ENCODE measurements at places on chromosomes 4 and X.

- DNase-seq = no peak
Measured at GRCh38 chrX:121307449-121307848, 260.0 kb downstream of the GLUD2 start.

GRCh38 chr4:153248641-153249198, 44.5 kb downstream of the TRIM2 start:
- no peak for DNase-seq

GRCh38 chr4:189656641-189657040, 284.0 kb upstream of the FRG1 start:
- no peak for DNase-seq

GRCh38 chr4:26267087-26267486, 53.7 kb upstream of the RBPJ start:
- DNase-seq = no peak

DNA sequence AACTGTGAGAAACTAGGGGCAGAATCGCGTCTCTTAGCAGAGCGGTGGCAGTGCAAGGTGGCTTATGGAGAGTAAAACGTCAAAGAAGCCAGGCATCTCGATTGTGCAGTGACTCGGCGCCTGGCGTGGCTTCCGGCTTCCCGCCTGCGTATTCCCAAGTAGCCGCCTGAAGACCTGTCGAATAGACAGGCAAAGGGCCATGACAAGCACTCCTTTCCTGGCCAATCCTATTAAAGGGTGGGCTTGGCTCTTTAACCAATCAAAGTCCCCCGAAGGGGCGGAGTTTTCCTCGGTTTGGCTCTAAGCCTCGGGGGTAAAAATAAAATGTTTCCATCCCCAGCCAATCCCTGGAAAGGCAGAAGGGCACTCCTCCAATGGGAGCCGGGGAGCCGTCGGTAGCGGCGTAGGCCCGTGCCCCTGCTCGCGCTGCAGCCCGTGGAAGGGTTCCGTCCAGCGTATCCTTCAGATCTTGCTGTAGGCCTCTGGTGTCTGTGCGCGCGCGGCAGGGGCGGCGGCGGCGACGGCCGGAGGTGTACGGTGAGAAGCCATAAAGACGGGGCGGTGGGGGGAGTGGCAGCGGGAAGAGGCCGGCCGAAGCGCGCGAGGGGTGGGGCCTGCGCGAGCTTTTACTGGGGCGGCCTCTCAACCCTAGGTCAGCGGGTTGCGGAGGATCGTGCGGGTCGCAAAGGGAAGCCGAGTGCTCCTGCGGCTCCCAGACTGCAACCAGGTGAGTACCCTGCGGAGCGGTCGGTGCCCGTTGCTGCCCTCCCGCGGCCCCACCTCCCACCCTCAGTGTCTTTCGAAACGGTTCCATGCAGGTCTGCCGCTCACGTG, at the start of gene KANTR:
TSS of gene KANTR (plus strand) at position 395 of the 834 bp plus-strand sequence. CDS start 30,131 bp downstream, outside the sequence.
- peak; percentile 83 for DNase-seq

GRCh38 chr4:20368926-20369325, 117.2 kb downstream of the SLIT2 start:
- DNase-seq = no peak

GRCh38 chr4:1879485-1879884, 8.3 kb downstream of the NSD2 start:
- no peak for DNase-seq

- no peak for DNase-seq
Measured at GRCh38 chr4:101693842-101694398, 96.6 kb upstream of the BANK1 start.

DNA sequence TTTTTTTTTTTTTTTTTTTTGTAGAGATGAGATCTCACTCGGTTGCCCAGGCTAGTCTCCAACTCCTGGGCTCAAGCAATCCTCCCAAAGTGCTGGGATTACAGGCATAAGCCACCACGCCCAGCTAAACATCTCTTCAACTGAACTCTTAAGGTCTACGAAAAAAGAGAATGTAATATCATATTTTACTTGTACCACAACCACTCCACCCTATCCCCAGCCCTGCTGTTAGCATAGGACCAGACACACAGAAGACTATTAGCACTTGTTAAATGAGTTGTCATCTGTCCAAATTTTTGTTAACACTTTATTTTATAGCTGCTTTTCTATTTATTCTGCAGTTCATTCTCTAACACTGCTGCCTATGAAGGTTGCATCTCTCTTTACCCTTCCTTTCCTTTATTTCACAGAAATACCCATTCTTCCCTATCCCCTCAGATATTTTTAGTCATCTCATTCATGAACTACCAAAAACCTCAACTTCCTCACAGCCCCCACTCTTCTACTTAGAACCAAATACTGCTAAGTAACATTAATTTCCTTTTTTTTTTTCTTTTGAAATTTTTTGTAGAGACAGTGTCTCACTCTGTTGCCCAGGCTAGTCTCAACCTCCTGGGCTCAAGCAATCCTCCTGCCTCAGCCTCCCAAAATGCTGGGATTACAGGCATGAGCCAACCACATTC, 10.1 kb downstream of the SNX12 start:
- no peak for DNase-seq
